ENCODE measurements at places on chromosomes 3 and 15.

GRCh38 chr3:57952208-57952631 is 56.0 kb upstream of the FLNB start:
- no peak for DNase-seq

DNA sequence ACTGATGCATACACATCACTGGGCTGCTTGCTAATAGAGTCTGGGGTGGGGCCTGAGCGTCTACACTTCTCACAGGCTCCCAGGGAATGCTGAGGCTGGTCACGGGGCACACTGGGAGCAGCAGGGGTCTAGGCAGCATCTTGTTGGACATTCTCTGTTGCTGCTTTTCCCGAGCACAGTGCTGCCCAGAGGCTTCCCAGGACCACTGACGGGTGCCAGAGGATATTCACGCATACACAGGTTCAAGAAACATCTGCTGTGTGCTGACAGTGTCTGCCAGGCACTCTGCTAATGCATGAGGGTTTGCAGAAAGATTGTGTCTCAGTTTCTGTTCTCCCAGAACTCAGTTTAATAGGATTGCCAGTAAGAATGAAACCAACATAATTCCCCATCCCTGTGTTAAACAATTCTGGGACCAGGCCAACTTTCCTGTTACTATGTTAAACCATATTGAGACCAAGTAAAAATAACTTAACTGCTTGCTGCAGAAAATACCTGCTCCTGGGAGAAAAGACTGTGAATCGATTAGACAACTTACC is 23.9 kb upstream of the BCL2L10 start:
- DNase-seq = no peak

- no peak for DNase-seq
These were observed 32.7 kb downstream of the WDR76 start for GRCh38 chr15:43859546-43859945.

DNA sequence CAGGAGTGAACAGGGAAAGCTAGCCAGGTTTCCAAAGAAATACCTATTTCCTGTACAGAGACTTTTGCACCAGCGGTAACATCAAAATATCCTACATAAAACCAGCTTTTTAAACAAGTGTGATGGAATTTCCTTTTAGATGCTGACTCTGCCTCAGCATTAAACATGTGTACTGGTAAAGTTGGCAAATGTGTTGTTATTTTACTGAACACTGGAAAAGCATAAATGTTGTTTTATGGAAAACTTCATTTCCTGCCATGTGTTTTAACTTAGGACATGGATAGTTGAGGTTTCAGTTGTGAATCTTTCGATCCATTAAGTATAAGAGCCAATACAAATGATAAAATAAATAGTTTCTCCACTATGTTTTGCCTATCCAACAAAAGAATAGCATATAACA is 15.7 kb downstream of the OXNAD1 start:
- DNase-seq = no peak

- no peak for DNase-seq
These were observed 111.5 kb downstream of the GABRG3 start for GRCh38 chr15:27082526-27082925.

DNA sequence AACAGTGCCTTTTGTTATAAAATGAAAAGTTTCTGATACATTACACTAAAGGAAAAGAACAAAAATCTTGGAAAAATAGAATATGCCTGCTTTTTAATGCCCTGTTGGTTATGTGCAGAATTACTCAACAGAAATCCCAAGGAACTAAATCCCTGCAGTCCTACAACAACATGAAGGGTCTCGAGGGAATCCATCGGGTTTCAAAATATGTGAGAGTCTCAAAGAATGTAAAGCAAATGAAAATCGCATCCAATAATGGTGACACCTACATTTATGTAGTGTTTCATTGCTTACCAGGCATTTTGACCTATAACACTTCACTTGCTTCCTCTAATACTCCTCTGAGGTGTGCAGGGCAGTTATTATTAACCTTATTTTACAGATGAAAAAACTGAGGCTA is 411.3 kb downstream of the FOXP1 start:
- no peak for DNase-seq

DNA sequence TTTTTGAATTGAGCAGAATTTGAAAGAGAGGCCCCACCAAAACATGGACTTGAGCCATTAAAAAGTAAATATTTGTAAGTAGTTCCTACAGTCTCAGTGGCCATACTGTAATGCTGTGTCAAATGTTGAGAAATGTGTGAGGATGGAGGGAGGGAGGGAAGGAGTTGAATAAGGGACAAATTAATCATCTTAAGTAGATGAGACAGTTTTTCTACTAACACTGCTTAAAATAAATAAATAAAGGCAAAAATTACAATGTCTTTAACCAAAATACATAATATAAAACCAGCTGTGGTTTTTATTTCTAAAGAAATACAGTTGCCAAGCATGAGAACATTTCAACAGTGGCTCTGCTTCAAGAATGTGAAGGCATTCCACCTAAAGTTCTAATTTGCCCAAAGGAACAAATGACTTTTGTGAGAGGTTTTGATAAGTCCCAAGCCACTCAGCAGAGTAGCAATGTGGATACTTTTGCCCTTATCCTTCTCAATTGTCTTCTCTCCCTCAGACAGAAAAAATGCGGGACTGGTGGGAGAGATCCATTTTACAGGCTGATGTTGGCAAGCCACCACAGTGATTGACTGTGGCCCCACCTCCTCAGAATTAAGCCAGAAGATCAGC is 427.0 kb upstream of the RARB start:
- DNase-seq = no peak

GRCh38 chr15:78850941-78851755 is 21.5 kb upstream of the MORF4L1 start:
- DNase-seq = no peak

GRCh38 chr3:79006077-79006476 is 761.7 kb downstream of the ROBO1 start:
- no peak for DNase-seq

- DNase-seq = peak; percentile 85
These were observed 3.2 kb downstream of the ZDHHC19 start for GRCh38 chr3:196207833-196208607.

GRCh38 chr3:134836921-134837320 is 41.9 kb downstream of the EPHB1 start:
- DNase-seq = no peak

- DNase-seq = no peak
These were observed 1.1 kb upstream of the GK5 start for GRCh38 chr3:142226474-142226873.

DNA sequence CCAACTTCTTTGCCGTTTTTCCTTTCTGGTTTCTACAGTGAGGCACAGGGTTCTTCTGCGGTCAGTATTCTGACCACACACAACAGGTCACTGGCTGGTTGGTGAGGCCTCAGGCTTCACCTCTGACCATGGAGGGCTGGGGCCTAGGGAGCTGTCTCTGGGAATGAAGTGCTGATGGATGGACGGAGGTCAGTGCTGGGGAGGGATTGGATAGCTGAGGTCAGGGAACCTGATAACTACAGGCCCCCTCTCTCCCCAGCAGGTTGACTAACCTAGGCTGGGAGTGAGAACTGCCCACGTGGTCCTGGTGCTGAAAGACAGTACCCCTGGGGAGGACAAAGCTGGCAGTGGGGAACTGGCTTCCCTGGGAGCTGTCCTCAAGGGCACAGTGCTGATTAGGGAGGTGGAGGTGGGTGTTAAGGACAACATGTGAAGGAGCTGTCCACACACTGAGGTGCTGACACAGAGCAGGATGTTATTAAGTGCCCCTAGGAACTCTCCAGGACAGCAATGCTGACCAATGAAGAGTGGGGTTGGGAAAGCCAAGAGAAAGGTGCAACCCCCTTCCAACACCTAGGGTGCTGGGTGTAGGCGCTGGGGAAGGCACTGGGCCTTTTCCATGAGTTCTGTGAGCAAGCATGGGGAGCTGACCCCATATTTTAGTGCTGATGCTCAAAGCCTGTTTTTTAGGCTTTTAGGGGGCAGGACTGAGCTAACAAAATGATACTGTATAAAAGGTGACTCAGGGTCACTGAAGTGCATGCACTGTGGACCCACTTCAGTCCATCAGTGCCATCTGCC is 45.2 kb downstream of the ATP2B2 start:
- DNase-seq = peak; percentile 41

- DNase-seq = no peak
These were observed 12.8 kb upstream of the UTS2B start for GRCh38 chr3:191343115-191343514.

Data from mucosa of descending colon (tissue), 3 donors.